ENCODE measurements at places on chromosomes 13 and 19. TPM values are rescaled to one million over a fixed set of nuclear protein-coding genes. Genes with fewer than 3 reads are reported as not detected.

Gene MEIOSIN
- not detected for total RNA-seq

Gene SIGLEC8
- not detected for total RNA-seq

Gene ZNF486
- total RNA-seq, result 5.4 TPM

Gene RASAL3
- not detected for total RNA-seq

Gene KRTDAP
- not detected for total RNA-seq

Gene ZNF787
- 13.6 TPM for total RNA-seq

Gene KIR2DL3
- total RNA-seq, result not detected

Gene COQ8B
- total RNA-seq, result 36.9 TPM

Gene CYSLTR2
- not detected for total RNA-seq

Gene PABPC3
- under 0.01 TPM for total RNA-seq

Gene PAN3
- total RNA-seq, result 9.8 TPM

Gene ZNF414
- 3.7 TPM for total RNA-seq

Gene REX1BD
- 79.5 TPM for total RNA-seq

Gene CGB8
- total RNA-seq, result not detected

Gene LRRC63
- total RNA-seq, result 0.15 TPM

Gene CEACAM7
- total RNA-seq, result not detected

Gene CRX
- total RNA-seq, result not detected

Gene ZNF816
- total RNA-seq, result 4.5 TPM

Gene LMTK3
- under 0.01 TPM for total RNA-seq

Gene PLVAP
- total RNA-seq, result not detected

Gene SGCG
- total RNA-seq, result 0.34 TPM

Gene SSC5D
- 1.7 TPM for total RNA-seq

Gene ZNF492
- 1.0 TPM for total RNA-seq

Gene DCLK1
- total RNA-seq, result 1.3 TPM

Gene KLK12
- not detected for total RNA-seq

Gene ZFR2
- total RNA-seq, result not detected

Gene ATXN8OS
- total RNA-seq, result not detected

Gene TNFSF9
- total RNA-seq, result 0.67 TPM

Gene TMEM145
- not detected for total RNA-seq

Gene FOSB
- total RNA-seq, result 2.5 TPM

Gene CCDC194
- total RNA-seq, result not detected

Gene TBCB
- 426 TPM for total RNA-seq

Gene GPATCH1
- total RNA-seq, result 3.7 TPM

Gene ERICH4
- not detected for total RNA-seq

Gene CILP2
- under 0.01 TPM for total RNA-seq

Gene PLK5
- total RNA-seq, result not detected

Gene ZNF491
- total RNA-seq, result 1.0 TPM

Gene CATSPERD
- not detected for total RNA-seq

Gene KANK2
- total RNA-seq, result 168 TPM
